ENCODE measurements at places on chromosomes 7 and 10. TPM values are rescaled to one million over a fixed set of nuclear protein-coding genes. Genes with fewer than 3 reads are reported as not detected.

DNA sequence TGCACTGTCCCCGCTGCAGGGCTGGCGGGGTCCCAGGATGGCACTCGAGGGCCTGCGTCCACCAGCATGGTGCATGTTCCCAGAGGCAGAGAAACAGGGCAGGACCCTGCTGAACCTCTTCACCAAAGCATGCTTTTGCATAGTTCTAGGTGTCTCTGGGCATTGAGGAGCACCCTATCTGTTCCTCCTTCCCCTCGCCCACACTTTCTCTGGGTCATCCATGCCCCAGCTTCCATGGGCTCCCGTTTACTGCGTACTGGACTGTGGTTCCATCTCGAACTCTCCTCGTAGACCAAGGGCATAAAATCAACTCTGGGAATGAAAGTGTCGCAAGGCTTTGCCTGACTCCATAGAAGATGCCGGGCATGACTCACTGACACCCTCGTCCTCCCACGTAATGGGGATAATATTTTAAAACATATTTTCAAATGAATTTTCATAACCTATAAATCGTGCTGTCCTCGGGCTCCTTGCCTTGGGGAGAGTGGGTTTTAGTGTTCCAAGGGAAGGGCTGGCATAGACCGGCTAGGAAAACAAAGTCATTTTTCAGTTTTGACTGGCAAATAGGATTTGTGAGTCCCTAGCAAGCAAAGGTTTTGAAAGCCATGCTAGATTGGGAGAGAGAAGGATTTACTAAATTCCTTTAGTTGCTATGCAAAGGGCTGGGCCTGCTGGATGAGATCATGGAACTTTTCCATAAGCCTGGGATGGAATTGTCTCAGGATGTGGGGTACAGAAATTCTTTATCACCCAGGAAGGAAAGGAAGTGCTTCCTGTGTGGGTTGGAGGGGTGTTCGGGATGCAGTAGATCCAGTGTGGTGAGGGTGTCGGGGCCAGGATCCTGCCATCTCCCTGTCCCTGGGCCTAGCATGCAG, 498.7 kb upstream of the MKI67 start:
- no peak for DNase-seq

GRCh38 chr7:41164440-41164839, 538.5 kb downstream of the INHBA start:
- no peak for DNase-seq

DNA sequence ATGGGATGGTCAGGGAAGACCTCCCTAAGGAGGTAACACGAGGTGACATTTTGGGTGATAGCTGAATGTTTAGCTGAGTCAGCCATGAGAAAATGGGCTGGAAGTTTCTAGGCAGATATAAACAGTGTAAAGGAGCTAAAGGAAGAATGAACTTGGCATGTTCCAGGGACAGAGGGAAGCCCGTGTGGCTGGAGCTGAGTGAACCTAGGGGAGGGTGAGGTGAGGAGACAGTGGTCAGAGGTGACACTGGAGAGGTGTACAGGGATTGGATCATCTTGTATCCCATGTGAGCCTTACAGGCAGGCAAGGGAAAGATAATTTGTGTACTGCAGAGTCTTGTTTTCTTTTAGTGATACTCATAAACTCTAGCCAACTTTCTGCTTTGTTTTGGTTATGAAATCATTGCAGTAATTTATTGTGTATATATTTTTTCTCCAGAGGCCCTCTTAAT, 1.8 kb downstream of the STARD3NL start:
- DNase-seq: no peak

- peak; percentile 40 for DNase-seq
Observed at GRCh38 chr7:156927571-156928405, 21.7 kb upstream of the NOM1 start.

DNA sequence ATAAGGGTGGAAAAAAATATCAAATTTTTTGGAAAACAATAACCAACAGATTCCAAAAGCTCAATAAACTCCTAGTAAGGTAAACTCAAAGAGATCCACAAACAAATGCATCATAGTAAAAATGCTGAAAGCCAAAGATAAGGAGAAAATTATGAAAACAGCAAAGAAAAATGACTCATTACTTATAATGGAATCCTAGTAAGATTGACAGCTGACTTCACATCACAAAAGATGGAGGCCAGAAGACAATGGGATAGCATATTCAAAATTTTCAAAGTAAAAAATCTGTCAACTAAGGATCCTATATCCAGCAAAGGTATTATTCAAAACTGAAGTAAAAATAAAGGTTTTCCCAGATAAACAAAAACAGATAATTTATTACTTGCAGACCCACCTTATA, 183.4 kb upstream of the VIPR2 start:
- no peak for DNase-seq

Gene CNPY1
- not detected for total RNA-seq

- DNase-seq: no peak
Observed at GRCh38 chr10:102962951-102963755, 45.1 kb downstream of the CNNM2 start.

Gene HMX3
- not detected for total RNA-seq

GRCh38 chr7:159065852-159066480, 78.7 kb downstream of the VIPR2 start:
- peak; percentile 28 for DNase-seq

DNA sequence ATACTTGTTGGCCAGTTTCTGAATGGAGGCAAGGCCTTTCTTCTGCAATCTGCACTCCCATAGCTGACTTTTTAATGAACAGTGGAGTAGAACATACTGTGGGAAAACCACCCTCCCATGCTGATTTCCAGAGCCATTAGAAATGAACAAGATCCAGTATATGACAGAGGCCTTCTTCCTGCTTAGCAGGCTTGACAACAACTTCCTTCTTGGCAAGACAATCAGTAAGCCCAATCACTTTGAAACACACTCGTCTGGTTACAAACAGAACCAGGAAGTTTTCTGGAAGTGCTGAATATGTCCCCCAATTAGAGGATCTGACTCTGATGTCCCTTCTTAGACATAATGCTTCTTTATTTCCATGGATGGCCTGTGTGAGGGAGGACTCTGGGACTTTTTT, 103.4 kb downstream of the SAMD9 start:
- peak; percentile 50 for DNase-seq

DNA sequence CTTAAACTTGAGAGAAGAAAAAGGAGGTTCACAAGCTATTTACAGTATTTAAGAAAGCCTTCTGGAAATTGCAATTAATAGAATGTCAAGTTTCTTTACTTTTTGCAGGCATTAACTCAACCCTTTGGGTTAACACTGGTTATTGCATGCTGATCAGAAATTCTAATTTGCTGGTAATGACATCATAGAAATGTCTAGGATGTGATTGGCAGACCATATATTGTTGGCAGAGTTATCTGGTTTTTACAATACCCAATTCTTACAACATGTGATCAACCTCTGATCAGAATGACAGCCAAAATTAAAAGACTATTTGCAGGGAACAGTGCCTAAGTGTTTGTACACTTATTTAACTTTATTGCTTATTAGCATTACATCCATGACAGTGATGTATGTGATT, 1.6 kb upstream of the CASD1 start:
- no peak for DNase-seq

DNA sequence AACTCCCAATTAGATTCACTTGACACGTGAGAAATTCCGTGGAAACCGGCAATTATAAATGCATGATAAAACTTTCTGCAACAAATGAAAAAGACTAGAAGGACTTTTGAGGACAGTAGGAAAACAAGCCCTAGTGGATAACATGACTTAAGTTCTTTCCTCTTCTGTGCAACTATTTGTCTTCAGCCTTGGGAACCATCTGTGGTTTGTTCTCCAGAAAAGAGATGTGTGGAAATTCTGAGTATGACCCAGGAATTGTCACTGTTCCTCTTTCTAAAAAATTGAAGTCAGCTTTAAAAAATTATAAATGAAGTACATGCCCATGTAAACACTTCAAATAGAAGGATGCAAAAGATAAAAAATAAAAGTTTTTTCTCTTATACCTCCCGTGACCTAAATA, 128.6 kb upstream of the SVIL start:
- no peak for DNase-seq

- peak; percentile 83 for DNase-seq
Observed at GRCh38 chr7:76234931-76235441, 33.3 kb downstream of the SRRM3 start.

DNA sequence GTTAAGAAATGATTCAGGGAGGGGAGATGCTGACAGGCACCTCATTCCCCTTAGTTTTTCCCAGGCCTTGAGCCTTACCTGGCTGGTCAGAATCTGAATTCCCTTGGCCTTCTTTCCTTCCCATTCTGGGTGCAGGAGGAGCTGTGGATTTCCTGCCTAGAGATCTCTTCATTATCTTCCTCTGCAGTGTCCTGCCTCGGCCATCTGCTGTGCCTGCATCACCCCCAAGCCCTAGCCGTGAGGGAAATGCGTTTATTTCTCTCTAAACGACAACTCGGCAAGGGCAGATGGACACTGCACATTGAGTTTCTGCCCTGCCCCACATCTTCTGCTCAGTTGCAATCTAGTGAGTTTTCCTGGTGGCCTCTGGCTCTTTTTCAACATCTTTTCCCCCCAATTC, 26.7 kb downstream of the ZCWPW1 start:
- no peak for DNase-seq

GRCh38 chr7:21603972-21604749, 61.3 kb downstream of the DNAH11 start:
- no peak for DNase-seq

- DNase-seq: no peak
Observed at GRCh38 chr10:3886191-3886590, 101.2 kb upstream of the KLF6 start.

DNA sequence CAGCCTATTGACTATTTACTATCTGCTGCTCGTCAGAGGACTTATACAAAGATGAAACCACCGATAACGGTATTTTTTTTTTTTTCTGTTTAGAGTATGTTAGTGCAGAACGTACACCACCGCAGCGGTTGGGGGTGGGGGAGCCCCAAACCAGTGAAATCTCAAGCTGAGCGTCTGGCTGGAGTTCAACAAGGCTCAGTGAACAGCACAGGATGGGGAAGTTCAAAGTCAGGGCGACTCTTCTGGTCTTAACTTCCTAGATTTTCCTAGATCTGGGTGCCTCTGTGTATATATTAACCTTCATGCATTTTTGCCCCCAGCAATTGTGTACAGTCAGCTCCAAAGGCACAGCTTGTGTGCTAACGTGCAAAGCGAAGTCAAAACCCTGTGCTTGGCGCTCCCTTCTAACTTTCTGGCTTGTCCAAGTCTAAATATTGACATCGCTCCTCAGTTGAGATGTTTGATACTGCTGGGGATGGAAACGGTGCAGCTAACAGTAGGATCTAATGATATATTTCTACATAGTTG, 1.1 kb downstream of the RHOBTB1 start:
- DNase-seq: peak; percentile 48

- DNase-seq: no peak
Observed at GRCh38 chr10:3426190-3426845, 253.7 kb upstream of the PITRM1 start.

GRCh38 chr7:7746458-7746857, 28.1 kb upstream of the RPA3 start:
- no peak for DNase-seq

GRCh38 chr7:116687801-116688201, 15.8 kb downstream of the MET start:
- DNase-seq: no peak

DNA sequence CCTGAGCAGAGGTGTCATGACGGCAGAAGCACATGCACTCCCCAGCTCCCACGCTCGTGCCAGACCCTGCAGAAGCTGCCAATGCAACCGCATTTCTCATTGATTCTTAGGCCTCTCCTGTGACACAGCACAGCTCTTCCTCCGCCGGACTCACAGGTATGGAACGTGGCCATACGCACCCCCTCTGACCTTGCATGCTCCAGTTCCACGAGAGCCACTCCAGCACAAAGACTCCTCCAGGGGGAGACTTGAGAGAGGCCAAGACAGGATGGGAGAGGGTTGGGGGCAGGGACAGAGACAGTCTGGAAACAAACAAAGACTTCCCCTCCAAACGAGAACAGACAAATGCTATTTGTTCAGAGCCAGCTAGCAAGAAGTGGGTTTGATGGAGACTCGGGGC, 124.3 kb upstream of the PPP2R2D start:
- no peak for DNase-seq

Gene PNLIP
- total RNA-seq: not detected

GRCh38 chr10:129131457-129132132, 335.4 kb upstream of the MGMT start:
- DNase-seq: no peak

GRCh38 chr10:80750268-80750667, 212.6 kb downstream of the SH2D4B start:
- no peak for DNase-seq

GRCh38 chr10:28381903-28382347, 79.1 kb upstream of the MPP7 start:
- peak; percentile 85 for DNase-seq

All from ureter (tissue), 1 donor.